Hematopoietic multipotent progenitor cell (in vitro differentiated cells): ENCODE measurements at places on chromosomes 7 and 10. TPM values are rescaled to one million over a fixed set of nuclear protein-coding genes. Genes with fewer than 3 reads are reported as not detected.

IL6 gene
- total RNA-seq: under 0.01 TPM

EIF3B gene
- 117 TPM for total RNA-seq

JAKMIP3 gene
- total RNA-seq: under 0.01 TPM

SLC13A1 gene
- total RNA-seq: not detected

LMTK2 gene
- total RNA-seq: 7.3 TPM

ESYT2 gene
- 154 TPM for total RNA-seq

RGR gene
- total RNA-seq: not detected

C7orf57 gene
- 0.27 TPM for total RNA-seq

TWIST1 gene
- 0.27 TPM for total RNA-seq

GRID1 gene
- total RNA-seq: under 0.01 TPM

NPTX2 gene
- total RNA-seq: 18.0 TPM

TET1 gene
- total RNA-seq: 2.4 TPM

HDAC9 gene
- 10.2 TPM for total RNA-seq

MSMB gene
- not detected for total RNA-seq

SMO gene
- total RNA-seq: 33.1 TPM

TFR2 gene
- total RNA-seq: 51.7 TPM

SPAM1 gene
- not detected for total RNA-seq

HECTD2 gene
- total RNA-seq: 1.1 TPM

WIPF3 gene
- total RNA-seq: under 0.01 TPM

CAV1 gene
- 4.3 TPM for total RNA-seq

FGF8 gene
- total RNA-seq: not detected

PI4K2A gene
- 6.5 TPM for total RNA-seq

H2BK1 gene
- total RNA-seq: not detected

SPDYE8 gene
- not detected for total RNA-seq

CTBP2 gene
- 120 TPM for total RNA-seq

TRIM56 gene
- total RNA-seq: 22.4 TPM

FIGNL1 gene
- total RNA-seq: 8.6 TPM

ANKRD2 gene
- total RNA-seq: not detected

EVX1 gene
- total RNA-seq: not detected

IGF2BP3 gene
- total RNA-seq: 6.7 TPM
